ENCODE measurements at places on chromosomes 12 and 14.

GRCh38 chr14:61192989-61193388 is 88.1 kb downstream of the TMEM30B start:
- no peak for DNase-seq

- no peak for DNase-seq
Measured at GRCh38 chr12:131644481-131644880, 66.4 kb upstream of the SFSWAP start.

- no peak for DNase-seq
Measured at GRCh38 chr12:132807295-132808092, 21.2 kb downstream of the GOLGA3 start.

DNA sequence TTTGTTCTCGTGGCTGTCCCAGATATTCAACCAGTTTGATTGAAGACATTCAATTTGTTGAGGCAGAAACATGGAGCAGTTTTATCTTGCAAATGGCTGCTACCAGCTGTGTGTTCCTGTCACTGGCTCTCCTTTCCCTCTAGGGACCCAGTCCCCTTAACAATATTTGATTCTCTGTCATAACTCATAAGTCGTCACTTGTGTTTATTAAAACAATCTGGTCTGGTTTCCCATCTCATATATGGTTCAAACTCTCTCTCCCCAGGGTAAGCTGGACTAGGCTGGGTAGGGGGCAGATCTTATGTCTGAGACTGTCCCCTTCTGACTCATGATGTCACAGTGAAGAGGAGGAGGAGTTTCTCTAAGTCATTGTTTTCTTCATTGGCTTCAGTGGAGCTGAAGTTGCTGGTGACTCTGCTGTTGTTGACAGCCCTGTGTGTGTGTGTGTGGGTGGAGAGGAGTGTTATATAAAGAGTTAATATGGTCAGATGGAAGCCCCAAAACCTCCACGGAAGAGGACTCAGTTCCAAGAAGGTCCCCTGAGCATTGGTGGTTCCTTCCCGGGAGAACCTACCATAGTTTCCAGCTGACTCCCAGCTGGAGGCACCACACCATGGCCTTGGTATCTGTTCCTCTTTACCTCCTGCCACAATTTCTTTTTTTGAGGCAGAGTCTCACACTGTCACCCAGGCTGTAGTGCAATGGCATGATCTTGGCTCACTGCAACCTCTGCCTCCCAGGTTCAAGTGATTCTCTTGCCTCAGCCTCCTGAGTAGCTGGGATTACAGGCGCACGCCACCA is 16.1 kb upstream of the GNG2 start:
- DNase-seq = no peak

DNA sequence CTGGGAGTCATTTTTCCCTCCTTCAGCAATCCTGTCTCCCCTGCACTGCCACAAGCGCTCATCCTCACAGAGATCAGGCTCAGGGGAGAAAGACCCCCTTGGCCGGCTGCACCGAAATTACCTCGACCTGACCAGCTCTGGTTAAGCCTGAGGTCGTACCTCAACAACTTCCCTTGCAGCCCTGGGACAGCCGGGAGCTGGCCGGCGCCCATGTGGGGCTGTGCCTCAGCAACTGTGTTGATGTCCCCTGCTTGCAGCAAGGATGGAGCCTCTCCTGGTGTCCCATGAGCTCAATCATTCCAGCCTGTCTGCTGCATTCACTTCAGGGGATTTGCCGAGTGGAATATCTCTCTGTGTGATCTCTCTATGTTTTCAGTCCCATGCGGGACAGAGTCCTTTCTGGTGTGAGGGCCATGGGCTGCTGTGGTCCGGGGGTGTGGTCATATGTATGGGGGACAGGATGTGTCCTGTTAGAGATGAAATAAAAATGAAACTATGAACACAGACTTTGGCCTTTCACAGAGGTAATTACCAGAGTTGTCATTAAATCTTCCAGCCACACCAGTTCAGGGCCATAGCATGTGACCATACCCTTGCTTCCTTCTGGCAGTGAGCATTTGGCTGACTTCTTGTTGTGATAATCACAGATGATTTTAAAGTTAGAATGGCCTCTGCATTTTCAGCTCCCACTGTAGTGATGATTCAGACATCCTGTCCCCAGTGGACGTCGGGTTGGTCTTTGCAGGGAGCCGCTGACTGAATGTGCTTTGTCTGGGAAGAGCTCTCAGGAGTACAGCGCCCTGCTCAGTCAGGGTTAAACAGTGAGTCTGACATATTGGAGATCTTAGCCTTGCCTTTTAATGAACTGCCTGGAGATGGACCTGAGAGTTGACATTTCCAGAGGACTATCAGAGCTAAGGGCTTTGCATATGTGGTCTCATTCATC is 405.9 kb downstream of the AACS start:
- no peak for DNase-seq

DNA sequence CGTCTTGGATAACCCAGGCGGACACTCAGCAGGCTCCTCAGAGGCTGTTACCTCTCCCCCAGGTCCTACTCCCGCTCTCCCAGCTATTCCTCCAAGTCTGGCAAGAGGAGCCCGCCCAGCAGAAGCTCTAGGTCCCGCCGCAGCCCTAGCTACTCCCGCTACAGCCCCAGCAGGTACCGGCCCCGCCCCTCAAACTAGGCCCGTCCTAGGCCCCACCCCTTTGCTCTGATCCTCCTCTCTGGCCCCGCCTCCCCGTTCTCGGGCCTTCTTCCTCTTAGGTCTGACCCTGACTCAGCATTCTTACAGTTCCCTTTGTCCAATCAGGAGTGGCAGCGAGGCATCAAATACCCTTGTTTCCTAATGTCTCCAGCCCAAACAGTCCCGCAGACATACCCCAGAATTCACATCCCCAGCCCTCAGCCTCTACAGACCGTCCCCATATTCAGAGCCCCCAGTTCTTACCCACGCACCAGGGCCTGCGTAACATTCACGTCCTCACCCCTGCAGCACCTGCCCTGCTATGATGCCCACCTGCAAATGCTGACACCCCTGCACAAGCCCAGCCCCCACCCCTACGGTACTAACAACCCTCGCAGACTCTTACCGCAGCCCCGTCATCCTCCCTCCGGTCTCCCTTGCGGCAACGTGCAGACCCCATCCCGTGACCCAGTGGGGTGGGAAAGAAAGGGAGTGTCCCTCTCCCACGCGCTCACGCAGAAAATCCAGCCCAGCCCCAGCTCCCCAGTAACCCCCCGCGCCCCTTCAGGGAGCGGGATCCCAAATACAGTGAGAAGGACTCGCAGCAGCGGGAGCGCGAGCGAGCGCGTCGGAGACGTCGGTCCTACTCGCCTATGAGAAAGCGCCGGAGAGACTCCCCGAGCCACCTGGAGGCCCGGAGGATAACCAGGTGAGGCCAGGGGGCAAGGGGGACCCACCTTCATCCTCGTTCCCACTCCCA is 25.0 kb upstream of the HSPB8 start:
- DNase-seq = no peak

GRCh38 chr12:46578190-46578982 is 205.8 kb upstream of the SLC38A2 start:
- DNase-seq = no peak

GRCh38 chr12:59583003-59583712 is 12.7 kb upstream of the SLC16A7 start:
- no peak for DNase-seq

DNA sequence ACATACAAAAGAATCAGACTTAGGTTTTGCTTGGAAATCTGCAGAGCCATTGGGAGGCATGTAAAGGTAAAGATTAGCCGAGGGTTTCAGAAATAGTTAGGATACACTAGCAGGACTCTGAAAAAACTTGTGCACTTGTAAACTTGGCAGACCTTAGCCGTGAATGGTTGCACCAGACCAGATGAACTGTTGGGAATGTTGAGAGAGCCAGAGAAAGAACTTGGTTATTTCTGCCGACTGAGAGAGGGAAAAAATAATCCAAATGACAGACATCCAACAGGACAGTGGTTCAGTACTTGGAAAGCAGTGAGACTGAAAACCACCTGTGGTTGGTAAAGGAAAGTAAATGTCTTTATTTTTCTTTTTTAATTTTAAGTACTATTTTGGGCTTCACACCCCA is 222.5 kb upstream of the DDHD1 start:
- DNase-seq = no peak

DNA sequence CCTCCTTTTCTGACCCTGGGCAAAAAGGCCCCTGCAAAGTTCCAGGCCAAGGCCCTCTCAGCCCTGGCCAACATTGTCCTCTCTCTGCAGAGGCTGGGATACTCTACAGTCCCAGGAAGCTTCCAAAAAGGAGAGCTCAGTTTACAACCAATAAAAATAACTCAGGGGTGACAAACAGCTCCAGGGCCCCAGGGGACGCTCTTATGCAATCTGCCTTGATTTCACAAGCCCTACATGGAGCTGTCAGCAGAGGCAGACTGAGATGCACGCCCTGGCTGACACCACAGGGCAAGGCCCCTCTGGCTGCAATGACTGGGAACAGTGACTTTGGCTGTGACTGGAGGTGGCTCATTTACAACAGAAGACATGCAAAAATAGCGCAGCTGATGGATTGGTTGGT is 129.0 kb upstream of the MED13L start:
- DNase-seq = no peak

DNA sequence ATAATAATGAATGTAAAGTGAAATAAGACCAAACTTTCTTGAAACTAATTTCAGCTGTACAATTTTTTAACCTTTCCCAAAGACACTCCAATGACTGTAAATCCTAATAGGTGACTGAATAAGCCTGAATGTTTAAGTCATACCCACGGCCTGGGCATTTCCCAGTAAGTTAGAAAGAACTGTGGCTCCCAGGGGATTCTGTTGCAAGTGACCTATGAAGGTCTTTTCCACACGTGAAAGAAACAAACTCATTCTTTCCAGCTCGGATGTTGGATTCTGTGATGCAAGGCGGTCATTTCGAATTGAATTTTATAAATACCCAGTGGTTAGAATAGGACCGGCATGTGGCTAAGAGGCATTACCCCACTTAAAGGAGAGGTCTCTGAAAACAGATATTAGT is 1134.4 kb downstream of the GALC start:
- DNase-seq = no peak

DNA sequence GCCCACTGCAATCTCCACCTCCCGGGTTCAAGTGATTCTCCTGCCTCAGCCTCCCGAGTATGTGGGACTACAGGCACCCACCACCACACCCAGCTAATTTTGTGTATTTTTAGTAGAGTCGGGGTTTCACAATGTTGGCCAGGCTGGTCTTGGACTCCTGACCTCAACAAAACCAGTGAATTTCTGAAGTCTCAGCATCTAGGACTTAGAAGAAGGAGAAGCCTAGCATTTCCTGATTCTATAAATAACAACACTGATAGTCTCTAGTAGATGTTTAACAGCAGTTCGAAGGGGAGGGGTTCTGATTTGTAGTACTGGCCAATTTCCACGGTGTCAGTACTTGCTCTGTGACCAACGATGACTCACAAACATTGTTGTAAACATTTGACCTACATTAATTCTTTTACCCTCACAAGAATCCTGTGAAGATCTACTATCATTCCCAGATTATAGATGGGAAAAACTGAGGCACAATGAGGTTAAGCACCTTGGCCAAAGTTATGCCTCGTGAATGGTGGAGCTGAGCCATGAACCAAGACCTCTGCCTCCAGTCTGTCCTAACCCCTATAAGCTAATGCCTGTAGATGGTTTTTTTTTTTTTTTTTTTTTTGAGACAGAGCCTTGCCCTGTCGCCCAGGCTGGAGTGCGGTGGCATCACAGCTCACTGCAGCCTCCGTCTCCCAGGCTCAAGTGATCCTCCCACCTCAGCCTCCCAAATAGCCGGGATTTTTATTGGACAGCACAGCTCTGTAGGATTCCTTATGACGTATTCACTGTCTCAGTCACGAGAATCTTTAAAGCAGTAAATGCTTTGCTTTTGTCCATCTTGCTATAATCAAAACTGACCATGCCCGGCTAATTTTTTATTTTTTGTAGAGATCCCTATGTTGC is 5.2 kb downstream of the P2RX4 start:
- no peak for DNase-seq

DNA sequence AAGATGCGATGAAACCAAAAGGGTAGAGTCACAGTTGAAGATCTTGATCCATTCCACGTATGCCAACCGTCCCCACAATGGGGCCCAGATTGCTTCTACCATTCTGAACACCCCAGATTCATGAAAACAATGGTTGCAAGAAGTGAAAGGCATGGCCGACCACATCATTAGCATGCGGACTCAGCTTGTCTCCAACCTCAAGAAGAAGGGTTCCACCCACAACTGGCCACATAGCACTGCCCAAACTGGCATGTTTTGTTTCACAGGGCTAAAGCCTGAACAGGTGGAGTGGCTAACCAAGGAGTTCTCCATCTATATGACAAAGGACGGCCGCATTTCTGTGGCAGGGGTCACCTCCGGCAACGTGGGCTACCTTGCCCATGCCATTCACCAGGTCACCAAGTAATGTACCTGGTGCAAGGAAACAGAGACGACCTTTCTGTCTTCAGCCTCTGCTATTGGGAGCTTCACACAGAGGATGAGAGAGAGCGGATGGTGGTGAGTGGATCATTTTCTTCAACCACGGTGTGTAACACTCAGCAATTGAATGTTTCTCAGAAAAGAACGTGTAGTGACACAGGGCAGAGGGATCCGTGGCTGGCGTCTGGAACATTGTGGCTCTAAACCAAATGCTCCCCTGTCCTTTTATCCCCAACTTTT is 26.8 kb upstream of the CLEC2D start:
- no peak for DNase-seq
